Activated CD4-positive, alpha-beta T cell treated with anti-CD3 and anti-CD28 coated beads, Interleukin-2, amount 10 ng/mL, durations not matched to agents 7 days and 5 days (primary cell): ENCODE measurements at places on chromosomes 2 and 18.

DNA sequence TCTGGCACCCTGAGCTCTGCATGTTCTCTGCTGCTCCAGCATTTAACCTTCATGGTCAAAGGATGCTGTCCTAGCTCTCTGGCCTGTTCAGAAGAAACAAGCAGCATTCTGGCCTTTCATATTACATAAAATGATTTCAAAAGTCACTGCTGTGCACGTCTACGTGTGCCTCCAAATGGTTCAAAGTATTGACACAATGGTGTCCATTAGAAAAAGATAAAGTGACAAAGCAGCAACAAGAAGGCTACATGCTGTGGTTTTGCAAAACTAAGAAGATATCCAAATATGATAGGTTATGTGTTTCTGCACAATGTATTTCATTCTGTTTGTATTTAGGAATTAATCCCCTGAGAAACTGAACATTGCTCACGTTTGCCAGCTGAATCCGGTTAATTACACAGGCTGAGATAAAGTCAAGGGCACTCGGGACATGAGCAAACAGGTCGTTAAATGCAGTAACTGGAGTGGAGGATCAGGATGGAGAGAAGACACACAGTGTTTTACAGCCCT is 258.5 kb downstream of the DOK6 start:
- no peak for DNase-seq

GRCh38 chr2:150046810-150047209 is 440.7 kb downstream of the RND3 start:
- no peak for DNase-seq

DNA sequence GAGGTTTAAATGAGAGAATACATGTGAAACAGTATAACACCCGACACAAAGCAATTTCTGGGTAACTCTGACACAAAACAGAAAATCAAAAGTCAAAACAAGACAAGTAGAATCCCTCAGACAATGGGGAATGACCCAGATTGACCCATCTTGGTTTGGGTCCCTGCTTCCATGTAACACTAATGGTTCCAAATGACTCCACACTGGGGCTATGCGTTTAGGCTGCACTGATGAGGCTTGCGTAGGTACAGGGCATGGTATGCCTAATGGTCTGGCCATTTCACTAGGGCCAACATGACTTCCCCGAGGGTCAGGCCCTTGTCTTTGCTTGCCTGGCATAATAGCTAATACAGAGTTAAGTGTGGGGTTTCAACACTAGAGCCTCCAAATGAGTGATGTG is 27.2 kb upstream of the NFE2L2 start:
- no peak for DNase-seq

- DNase-seq: no peak
Measured at GRCh38 chr2:135785032-135785431, 43.4 kb downstream of the UBXN4 start.

DNA sequence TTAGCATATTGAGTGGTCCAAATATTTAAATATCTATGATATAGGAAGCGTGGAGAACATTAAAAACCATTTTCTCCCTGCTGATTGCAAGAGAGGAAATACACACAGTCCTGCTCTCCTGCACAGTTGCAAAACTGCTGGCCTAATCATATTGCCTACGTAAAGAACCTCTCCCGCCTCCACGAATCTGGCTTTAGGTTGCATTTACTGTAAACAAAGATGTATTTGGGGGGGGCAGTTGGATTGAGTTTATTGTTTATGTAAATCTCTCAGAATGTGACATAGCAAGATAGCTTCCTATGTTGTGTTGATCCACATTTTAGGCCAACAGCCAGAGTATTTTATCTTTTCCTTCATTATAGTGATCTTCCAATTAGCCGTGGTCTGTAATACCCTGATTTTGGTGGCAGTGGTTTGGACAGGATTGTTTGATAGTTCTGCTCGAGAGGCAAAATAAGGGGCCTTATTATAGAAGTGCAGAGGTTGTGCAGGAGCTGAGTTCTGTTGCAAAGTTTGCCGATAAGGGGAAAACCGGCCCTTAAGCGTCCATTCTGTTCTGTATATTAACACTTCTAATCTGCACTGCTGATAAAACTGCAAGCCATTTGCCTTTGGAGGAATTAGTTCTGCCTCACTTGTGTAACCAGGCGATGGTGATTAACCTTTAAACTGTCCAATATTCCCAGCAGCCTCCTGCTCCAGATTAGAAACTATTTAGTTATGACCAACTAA is 101.6 kb upstream of the SIX3 start:
- no peak for DNase-seq

DNA sequence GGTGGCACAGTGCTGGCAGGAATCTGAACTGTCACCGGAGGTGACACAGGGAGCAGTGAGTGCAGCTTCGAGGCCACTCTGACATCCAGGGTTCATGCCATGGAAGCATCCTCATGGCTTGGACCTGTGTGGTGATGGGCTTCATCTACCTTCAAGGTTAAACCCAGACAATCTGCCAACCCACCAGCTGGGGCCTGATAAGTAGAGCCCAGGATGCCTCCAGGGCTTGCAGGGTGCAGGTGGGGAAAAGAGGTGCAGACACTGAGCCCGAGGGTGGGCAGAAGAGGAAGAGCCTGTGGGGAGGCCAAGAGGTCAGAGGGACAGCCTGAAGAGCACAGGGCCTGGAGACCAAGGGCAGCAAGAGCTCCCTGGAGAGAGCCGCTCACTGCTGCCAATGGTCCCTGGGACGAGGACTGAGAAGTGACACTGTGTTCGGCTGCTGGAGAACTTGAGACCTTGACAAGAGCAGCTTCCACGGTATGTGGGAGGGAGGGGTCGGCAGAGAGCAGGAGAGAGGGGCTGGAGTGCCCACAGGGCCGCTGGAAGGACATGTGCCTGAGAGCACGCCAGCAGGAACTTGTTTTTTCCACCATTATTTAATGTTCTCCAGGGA is 8.1 kb upstream of the HES6 start:
- DNase-seq: no peak

- no peak for DNase-seq
Measured at GRCh38 chr2:147600223-147600622, 244.6 kb upstream of the ACVR2A start.

DNA sequence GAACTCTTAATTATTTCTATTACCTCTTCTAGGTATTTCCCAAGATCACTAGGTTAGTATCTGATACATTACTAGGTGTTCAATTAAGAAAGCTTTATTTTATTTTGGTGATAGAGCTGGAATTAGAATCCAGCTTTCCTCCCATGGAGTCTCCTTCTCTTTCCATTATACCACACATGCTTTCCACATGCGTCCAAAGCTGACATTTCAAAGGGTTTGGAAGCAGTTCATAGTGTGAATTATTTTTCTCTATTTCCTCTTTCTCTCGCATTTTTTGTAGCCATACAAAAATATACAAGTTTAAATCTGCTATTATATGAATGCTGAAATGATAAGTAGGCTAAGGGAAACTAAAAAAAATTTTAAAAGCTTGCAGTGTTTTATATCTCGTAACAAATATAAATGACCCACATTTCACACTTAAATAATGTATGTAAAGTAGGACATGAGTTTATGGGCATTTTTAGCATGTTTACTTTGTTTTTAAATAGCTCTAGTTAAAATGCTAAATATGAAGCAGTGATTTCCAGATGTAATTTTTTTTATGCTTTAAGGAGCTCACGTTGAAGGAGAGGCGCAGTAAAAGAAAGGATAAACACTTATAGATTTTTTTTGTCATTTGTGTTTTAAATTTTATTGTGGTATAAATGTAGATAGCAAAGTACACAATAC is 20.1 kb downstream of the ZC3H6 start:
- no peak for DNase-seq
